ENCODE measurements at places on chromosomes 6 and 20.

GRCh38 chr6:52361414-52361944 is 472 bp upstream of the PAQR8 start:
- no peak for DNase-seq

- no peak for DNase-seq
Observed at GRCh38 chr6:128492386-128492785, 28.0 kb downstream of the PTPRK start.

DNA sequence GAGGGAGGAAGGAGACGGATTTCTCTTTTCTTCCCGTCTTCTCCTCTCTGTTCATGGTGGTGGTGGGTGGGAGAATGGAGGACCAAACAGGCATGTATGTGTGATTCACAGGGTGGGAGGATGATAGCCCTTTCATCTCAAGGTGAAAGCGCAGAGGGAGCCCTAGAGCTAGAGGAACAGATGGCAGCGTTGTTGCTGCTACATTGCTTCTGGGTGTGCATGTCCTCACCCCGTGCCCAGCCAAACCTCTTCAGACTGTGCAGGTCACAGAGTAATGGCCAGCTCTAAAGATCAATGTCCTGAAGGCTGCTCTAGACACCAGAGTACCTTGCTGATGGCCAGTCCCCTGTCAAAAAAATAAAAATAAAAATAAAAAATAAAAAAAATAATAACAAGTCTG is 301.8 kb downstream of the TBC1D7 start:
- DNase-seq = no peak

- no peak for DNase-seq
Observed at GRCh38 chr6:21386744-21387143, 206.8 kb upstream of the SOX4 start.

- DNase-seq = no peak
Observed at GRCh38 chr6:46407776-46408530, 83.3 kb downstream of the RCAN2 start.

DNA sequence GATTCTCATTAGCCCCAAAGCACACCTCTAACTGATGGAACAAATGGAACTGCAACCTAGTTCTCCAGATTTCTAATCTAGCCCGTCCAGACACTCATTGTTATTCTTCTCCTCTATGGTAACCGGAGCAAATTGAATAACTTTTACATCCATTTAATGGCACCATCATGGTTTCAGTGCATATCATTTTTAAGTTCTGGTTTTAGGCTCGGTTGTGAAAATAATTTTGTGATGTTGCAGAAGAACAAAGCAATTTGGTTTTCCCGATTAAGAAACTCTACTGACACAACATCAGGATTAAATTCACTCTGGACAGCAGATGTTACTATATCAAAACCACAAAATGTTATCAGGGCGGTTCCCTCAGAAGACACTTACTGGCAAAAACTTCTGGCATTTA is 42.5 kb upstream of the HBS1L start:
- DNase-seq = no peak

GRCh38 chr6:113281431-113281830 is 575.7 kb upstream of the MARCKS start:
- DNase-seq = no peak

DNA sequence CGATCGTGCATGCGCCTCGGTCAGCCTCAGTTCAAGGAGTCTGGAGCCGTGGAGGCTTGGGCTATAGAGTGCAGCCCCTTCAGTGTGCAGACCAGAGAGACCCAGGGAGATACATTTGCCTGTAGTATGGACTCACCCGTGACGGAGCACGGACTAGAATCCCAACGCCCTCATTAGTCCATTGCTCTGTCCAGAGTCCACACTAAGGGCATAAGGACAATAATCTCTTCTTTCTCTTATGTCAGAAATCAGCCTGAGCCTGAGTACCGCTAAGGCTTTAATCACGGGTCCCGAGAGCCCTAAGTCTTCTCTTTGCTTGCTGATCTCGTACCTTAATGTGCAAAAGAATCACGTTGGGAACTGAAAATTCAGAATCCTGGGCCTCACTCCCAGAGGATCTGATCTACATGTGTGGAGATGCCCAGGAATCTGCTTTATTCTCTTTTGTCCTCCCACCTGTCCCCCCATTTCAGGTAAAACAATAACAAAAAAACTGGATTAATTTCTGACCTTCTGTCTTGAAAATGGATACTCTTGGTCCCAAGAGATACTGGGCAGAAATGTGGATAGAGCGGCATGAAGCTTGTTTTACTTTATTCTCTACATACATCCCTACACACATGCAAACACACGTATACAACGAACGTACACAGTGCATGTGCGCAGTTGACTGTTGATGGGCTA is 671 bp downstream of the BPHL start:
- DNase-seq = no peak

DNA sequence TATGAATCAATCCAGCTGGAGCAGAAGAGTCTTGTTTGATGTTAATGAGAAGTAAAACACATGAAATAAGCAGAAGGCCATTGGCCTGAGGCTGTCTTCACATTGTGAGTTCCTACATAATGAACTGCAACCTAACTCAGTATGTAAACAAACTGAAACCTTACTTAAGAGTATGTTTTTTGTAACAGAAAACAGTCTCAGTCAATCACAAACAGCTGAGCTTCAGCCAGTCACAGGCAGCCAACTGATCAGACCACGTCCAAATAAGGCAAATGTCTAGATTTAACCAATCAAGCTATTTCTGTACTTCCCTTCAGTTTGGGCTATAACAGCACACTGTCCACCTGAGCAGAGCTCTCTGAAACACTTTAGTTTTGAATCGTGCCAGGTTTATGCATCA is 234.7 kb downstream of the TRDN start:
- no peak for DNase-seq

DNA sequence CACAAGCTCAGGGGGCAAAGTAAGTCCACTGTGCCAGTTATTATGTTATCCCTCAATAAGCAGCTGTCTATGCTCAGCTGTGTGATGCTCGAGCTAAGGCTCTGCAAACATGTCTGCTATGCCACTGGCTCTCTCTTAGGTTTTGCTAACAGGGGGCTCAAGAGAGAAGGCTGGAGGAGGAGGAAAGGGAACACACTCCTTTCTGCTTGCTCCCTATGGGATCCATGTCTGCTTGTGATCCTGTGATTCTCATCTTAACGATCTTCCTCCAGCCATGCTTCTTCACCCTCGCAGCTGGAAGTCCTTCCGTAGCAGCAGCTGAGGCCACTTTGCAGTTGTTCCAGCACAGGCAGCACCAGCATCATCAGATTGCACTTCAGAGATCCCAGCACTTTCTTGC is 37.0 kb upstream of the IGF2R start:
- DNase-seq = no peak

- DNase-seq = no peak
Observed at GRCh38 chr6:63813566-63814120, 178.0 kb downstream of the PHF3 start.

GRCh38 chr20:858011-858410 is 24.5 kb downstream of the FAM110A start:
- no peak for DNase-seq

DNA sequence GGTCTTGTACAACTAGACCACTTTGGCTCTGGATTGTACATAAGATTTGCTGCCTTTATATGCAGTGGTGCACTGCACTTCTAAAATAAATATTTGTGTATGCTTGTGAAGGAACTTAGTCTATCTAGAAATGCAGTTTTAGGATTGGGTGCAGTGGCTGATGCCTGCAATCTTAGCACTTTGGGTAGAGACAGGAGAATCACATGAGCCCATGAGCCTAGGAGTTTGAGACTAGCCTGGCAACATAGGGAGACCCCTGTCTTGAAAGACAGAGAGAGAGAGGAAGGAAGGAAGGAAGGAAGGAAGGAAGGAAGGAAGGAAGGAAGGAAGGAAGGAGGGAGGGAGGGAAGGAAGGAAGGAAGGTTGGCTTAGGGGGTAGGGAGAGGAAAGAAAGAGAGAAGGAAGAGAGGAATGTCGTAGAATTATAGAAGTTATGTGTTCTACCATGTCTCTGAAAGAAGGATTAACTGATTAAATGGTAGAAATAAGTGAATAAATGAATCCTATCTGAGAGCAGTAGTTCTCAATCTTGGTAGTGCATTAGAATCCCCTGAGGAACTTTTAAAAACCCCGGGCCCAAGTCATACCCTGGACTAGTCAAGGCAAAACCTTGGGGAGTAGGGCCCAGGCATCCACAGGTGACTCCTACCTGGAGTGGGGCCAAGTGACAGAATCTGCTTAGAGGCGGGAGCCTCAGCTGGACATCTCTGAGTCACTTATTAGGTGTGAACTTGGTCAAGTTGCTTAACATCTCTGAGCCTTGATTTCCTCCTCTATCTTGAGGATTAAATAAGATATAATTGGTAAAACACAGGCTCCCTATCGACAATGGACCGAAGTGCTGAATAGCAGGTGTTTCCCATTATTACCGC is 130.3 kb downstream of the ZNF217 start:
- no peak for DNase-seq

- no peak for DNase-seq
Observed at GRCh38 chr6:1971612-1972011, 273.8 kb downstream of the GMDS start.

DNA sequence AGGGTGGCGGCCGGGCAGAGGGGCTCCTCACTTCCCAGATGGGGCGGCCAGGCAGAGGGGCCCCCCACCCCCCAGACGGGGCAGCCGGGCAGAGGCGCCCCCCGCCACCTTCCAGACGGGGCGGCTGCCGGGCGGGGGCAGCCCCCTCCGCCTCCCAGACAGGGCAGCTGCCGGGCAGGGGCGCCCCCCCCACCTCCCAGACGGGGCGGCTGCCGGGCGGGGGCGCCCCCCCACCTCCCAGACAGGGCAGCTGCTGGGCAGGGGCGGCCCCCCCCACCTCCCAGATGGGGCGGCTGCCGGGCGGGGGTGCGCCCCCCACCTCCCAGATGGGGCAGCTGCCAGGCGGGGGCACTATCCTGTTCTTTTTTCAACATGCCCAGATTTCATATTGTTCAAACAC is 78.2 kb upstream of the DST start:
- no peak for DNase-seq

GRCh38 chr6:56382416-56382940 is 135.1 kb upstream of the COL21A1 start:
- DNase-seq = no peak

DNA sequence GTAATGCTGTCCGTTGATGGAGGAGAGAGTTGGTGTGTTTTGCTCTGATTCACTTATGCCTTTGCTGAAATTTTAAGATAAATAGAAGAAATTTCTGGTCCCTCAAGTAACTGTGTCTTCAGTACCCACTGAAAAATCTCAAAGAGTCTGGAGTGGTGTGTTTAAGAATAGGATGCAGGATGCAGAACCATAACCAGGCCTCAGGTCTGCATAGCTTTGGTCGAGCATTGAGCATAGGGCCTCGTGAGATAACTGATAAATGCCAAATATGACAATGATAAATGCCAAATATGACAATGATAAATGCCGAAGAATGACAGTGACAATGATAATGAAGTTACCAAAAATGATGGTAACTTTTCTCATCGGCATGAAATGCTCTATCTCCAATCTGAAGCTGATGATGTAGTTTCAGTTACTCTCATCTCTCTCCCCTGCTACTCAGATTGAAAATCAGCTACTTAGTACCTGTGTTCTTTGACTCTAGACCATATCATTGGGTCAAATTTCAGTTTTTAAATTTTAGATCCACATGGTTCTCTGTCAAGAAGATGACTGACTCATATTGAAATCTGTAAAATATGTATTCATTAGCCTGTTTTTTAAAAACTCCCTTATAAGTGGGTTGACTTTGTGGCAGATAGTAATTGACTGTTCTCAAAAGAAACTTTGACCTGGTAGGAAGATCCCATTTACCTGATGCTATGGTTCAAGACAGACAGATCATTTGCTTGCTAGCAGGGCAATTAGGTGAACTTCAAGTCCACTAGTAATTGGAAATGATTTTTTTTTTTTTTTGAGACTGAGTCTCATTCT is 96.6 kb downstream of the SLC16A10 start:
- no peak for DNase-seq

- no peak for DNase-seq
Observed at GRCh38 chr6:16391451-16391912, 153.1 kb downstream of the GMPR start.

DNA sequence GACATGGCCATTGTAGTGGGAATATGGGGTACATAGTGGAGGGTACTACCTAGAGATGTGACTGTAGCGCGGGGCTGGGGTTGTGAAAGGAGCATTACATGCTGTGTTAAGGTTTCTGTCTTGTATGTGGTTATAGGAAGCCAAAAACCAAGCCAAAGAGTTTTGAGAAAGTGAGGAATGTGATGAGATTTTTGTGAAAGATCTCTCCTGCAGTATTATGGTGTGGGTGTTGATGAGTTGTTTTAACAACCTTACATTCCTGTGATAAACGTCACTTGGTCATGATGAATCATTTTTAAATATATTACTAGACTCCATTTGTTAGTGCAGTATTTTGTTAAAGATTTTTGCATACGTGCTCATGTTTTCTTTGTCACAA is 48.9 kb downstream of the ZFAND3 start:
- no peak for DNase-seq

- no peak for DNase-seq
Observed at GRCh38 chr6:83429857-83430610, 817 bp downstream of the ME1 start.

GRCh38 chr6:70563530-70563929 is 3.2 kb upstream of the SDHAF4 start:
- no peak for DNase-seq

DNA sequence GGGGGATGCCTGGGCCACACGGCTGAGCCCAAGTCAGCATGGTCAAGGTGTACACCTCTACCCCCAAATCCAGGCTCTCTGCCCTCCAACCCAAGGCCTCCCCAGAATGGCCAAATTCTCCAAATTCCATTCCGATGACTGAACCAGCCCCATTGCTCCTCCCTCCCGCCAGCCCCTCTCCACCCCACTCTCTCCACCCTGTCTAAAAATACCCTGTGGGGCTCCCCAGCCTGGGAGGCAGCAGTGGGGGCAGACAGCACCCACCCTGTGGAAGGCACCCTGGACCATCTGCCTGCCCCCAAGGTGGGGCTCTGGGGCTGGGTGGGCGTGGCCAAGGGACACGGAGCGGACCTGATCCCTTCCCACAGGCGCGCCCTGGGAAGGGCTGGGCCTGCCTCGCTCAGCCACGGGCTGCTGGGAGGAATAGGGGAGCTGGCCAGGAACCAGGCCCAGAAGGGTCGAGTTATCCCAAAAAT is 11.4 kb downstream of the TEAD3 start:
- no peak for DNase-seq

DNA sequence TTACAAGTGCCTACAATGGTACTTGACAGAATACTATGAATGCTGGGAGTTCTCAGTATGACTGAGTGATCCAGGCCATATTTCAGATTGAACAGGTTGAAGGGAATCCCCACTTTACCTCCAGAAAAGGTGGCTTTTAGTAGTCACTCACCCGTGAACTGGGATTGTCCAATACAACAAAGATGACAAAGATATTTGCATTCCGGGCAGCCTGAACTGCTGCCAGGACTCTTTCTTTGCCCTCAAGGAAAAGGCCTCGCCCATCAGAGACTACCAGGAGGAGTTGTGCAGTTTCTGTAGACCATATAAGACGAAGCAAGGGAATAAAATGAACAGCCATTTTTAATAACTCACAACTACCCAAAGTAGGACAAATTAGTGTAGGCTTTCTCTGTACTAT is 6.3 kb upstream of the LYRM2 start:
- no peak for DNase-seq

GRCh38 chr6:144321839-144322591 is 36.9 kb downstream of the UTRN start:
- DNase-seq = no peak
